ENCODE measurements at places on chromosomes 5 and 9.
A peak's percentile ranks its signal among the peaks of the same experiment; 100 is the strongest.

DNA sequence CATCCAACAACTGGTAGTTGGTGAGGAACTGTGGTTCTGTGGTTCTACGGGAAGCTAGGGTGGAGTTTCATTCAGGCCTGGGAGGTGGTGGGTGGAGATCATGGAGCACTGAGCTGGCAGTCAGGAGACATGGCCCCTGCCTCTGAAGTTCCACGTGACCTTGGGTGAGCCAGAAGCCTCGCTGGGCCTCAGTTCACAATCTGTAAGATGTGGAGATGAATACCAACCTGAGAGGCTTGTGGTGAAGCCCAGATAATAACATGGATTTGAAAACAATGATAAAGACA, 177.9 kb downstream of the MACROH2A1 start:
- no peak for DNase-seq

DNA sequence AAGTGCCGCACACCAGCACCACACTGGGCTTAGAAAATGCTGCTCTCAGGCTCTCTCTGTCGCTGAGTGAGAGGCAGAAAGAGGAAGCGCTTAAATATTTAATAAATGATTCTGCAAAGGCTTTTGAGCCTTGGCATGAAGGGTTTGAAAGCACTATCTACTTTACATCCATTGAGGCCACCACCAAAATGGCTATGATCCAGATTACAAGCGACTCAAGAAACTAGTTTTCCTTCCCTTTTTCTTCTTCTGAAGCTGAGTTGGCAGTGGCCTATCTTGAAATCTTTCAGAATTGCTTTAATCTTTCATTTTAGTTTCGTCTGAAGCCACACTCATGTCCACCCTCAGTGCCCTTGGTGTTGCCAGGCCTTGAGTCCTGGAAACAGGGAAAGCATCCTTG, 59.5 kb downstream of the EBF1 start:
- no peak for DNase-seq

GRCh38 chr9:18793122-18793521, 239.9 kb downstream of the SAXO1 start:
- no peak for DNase-seq

DNA sequence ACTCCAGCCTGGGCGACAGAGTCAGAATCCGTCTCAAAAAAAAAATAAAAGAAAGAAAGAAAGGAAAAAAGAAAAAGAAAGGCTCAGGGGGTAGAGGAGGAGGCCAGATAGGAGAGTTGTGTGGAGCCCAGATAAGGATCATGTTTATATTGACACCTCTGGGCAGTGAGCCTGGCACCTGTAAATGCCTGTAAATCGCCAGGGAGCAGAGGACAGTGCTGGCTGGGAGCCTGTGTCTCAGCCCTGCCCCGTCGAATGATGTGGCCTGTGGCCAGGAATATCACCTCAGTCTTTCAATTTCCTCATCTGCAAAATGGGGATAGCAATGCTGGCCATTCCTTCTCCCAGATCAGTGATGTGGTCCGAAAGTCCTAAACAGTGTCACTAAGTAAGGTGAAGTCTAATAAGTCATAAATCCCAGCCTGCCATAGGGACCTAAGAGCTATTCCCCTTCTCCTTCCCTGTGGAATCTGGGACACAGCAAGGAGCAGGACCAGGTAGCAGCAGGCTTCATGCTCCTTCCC, 10.3 kb upstream of the ABO start:
- no peak for DNase-seq

DNA sequence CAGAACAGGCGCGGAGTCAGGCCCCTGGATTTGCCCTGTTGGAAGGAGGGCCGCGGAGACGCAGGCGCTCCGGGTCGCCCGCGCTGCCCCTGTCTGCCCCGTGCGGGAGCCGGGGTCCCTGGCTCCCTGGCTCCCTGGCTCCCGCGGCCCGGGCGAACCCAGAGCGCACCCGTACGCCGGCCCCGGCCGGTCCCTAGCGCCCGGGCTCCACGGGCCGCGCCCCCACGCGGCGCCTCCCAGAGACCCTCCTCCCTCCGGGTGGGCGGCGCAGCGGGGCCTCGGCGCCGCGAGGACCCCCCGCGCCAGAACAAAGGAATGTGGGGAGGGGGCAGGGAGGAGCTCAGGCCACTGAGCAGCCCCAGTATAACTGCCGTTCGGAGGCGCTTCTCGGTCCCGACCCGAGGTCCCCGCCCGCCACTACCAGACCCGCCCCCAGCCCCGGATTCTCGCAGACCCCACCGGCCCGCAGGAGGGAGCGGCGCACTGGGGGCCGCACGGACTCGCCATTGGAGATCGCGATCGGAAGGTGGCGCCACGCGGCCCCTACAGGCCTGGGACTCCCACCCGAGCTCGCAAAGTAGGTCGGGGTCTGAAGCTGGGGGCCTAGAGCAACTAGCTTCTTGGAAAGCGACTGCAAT, 2.4 kb downstream of the NFIL3 start:
- peak; percentile 66 for DNase-seq

GRCh38 chr5:100800562-100800961, 102.5 kb downstream of the ST8SIA4 start:
- no peak for DNase-seq

DNA sequence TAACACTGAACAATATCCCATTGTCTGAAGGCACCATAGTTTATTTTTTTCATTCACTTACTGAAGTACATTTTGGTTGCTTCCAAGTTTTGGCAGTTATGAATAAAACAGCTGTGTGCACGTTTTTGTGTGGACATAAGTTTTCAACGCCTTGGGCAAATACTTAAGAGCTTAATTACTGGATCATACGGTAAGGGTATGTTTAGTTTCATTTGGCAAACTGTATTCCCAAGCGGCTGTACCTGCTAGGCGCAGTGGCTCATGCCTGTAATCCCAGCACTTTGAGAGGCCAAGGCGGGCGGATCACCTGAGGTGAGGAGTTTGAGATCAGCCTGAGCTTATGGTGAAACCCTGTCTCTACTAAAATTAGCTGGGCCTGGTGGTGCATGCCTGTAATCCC, 63.7 kb upstream of the FAM120A start:
- no peak for DNase-seq

DNA sequence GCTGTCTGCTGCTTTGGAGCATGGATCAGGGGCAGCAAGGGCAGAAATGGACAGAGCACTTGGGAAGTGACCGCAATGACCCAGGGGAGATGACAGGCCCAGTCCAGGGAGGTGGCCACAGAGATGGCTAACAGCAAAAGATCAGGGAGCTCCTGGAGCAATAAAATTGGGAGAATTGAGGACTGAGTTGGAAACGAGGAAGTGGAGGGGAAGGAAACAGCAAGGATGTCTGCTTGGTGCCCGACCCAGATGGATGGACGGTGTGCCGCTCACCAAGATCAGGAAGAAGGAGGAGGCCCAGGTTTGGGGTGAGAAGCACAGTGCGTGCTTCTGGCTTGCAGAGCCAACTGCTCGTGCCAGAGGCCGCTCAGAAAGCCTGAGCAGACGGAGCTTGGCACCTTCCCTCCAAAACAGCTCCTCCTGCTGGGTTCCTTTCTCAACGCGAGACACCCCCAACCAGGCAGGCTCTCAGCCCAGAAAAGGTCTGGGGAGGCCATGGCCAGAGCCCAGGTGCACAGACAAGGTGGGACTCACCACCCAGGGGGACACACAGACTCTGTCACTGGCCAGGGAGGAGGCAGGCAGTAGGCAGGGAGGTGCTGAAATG, 1.7 kb upstream of the SLC34A1 start:
- DNase-seq: no peak

- no peak for DNase-seq
Observed at GRCh38 chr9:72751541-72751940, 201.3 kb downstream of the ALDH1A1 start.

- DNase-seq: no peak
Observed at GRCh38 chr9:97188545-97188944, 118.9 kb upstream of the CCDC180 start.
